ENCODE measurements at places on chromosomes 16 and 17.

DNA sequence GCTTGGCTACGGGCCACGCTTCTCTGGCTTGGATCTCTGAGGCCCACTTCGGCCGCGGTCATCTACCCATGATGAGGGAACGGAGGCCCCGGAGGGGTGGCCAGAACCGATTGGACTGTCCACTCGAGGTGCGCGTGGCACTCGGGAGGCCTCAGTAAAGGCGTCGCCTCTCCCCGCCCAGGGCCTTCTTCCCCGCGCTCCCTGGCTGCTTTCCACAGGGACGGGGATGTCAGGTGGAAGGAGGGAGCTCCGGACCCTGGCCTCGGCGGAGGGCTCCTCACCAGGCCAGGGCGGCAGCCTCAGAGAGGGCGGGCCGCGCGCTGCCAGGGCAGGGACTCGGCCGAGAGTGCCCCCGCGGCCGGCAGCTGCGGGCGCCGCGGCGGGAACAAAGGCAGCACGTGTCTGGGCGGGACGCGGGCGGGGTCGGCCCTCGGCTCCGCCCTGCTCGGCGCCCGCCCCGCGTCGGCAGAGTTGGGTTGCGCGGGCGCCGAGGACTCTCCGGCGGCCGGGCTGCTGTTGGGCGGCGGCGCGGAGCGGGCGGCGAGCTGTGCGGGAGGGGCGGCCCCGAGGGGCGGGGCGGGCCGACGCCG, 587 bp upstream of the CDK5R1 start:
- peak; percentile 83 for DNase-seq

DNA sequence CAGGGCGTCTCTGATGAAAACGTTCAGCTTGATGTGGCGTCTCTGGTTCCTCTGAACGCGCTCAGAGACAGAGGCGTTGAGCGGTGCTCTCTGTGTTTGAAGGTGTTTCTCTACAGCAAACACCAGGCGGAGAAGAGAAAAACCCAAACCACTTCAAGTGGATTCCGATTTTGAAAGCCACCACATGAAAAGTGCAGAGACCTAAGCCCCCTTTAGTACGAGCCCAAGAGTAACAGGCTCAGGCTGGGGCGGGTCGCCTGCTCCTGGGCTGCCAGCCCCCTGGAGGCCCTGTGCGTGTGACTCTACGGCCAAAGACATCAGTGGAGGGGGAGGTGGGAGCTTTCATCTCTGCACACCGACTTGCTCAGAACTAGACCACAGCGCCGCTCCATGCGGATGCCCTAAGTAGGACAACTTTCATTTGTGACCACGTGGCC, 328.4 kb downstream of the MAF start:
- DNase-seq: no peak

DNA sequence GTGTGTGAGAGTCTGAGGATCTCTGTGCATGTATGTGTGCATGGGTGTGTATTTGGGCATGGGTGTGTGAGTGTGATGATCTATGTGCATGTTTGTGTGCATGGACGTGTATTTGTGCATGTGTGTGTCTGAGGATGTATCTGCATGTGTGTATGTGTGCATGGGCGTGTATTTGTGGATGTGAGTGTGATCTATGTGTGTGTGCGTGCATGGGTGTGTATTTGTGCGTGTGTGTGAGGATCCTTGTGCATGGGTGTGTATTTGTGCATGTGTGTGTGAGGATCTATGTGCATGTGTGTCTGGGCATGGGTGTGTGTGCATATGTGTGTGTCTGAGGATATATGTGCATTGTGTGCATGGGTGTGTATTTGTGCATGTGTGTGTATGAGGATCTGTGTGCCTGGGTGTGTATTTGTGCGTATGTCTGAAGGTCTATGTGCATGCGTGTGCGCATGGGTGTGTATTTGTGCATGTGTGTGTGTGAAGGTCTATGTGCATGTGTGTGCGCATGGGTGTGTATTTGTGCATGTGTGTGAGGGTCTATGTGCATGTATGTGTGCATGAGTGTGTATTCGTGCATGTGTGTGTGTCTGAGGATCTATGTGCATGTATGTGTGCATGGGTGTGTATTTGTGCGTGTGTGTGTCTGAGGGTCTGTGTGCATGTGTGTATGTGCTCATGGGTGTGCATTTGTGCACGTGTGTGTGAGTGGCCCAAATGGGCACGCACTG, 26.5 kb upstream of the ITGAX start:
- no peak for DNase-seq

GRCh38 chr16:86491640-86492023, 18.7 kb upstream of the FOXF1 start:
- DNase-seq: no peak

- DNase-seq: no peak
These were observed 2.6 kb downstream of the EXOC3L1 start for GRCh38 chr16:67187175-67187890.

GRCh38 chr17:36661047-36661666, 59.8 kb downstream of the MRM1 start:
- no peak for DNase-seq

GRCh38 chr17:38563362-38564253, 42.1 kb downstream of the SRCIN1 start:
- peak; percentile 19 for DNase-seq

DNA sequence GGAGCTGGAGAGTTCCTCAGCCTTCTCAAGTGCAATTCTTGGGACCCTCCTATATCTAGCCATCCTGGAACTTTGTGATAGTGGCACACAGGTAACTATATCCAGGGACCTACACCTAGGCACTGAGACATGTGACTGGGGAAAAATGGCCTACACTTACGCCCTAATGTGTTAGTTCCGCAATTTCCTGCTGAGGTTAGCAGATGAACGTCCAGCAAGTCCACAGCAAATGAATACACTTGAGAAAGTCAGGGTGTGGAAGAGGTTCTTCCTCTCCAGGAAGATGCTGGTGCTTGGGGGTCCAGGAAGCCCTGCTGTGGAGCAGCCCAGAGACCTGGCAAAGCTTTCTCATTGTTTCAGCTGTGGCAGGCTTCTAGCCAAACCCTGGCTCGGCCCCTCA, 20.8 kb downstream of the PIK3R5 start:
- no peak for DNase-seq

- no peak for DNase-seq
These were observed 33.5 kb downstream of the MARVELD3 start for GRCh38 chr16:71659471-71659870.

DNA sequence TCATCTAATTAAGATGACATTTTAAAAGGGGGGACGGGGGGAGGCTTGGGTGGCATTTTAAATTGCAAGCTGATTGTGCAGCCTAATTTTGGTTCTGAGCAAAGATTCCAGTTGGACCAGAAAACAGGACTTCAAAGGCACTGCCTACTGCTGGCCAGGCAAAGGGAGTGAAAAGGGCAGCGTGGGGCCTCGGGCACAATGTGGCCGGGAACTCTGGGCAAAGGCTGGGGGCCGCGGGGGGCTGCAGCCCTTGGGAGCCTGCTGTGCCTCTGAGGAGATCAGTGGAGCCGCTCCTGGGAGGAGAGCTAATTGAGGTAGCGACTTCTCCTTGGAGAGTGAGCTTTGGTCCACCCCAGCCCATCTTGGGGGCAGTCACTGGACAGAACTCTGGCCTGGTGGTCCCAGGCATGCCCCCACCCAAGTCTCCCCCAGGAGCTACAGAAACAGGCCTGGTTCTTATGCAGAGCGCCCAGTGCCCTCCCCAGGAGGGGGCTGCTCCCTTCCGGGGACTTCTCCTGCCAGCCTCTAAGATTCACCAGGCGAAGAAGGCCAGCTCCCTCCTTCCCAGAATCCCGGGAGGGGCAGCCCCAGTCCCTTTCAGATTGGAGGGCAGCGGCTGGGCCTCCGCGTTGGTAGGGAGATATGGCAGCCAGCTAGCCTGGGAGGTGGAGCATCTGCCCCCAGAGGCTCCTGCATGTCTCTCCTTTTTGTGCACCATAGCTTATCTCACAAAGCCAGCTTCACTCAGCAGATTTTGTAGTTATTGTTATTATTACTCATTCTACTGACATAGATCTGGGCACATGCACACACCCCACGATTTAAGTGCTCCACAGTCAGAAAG, 115.6 kb downstream of the GNAO1 start:
- no peak for DNase-seq

GRCh38 chr17:50816771-50817751, 18.3 kb upstream of the WFIKKN2 start:
- no peak for DNase-seq

GRCh38 chr16:27965801-27966200, 97.7 kb downstream of the GSG1L start:
- no peak for DNase-seq

DNA sequence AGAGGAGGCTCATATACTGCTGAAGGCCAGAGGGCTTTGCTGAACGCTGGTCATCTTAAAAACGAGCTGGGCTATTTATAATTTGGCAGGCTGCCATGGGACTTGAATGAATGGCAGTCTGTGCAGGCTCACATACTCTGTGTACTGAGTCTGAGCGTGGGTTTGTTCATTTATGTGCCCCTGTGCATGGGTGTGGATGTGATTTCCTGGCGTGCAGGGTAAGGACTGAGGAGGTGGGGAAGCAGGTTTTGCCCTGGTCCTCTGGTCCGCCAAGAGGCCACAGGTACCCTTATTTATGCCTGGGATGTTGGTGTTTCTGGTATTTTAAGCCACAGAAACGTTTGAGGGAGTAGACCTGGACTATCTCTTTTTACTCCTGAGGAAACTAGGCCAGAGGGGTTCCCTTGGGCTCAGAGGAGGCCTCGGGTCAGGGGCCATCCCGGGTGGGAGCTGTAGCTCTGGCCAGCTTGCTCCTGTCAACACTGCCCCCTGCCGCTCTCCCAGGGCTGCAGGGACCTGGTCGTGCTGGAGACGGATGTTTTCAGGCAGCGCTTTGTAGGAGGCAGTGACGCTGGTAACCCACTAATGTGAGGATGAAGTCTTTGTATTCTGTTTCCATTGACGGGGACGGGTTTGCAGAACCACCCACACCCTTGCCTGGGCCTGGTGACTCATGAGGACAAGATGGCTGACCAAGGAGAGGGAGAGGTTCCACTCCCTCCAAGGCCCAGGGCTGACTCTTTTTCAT, 184.4 kb downstream of the MSI2 start:
- DNase-seq: peak; percentile 56

Measured in right kidney (tissue), 9 donors.